ENCODE measurements at places on chromosomes 16 and 17.

- DNase-seq, result peak; percentile 66
These were observed 59.9 kb downstream of the SEC14L1 start for GRCh38 chr17:77200711-77201110.

GRCh38 chr16:66416136-66416535, 11.0 kb upstream of the BEAN1 start:
- DNase-seq, result peak; percentile 2

DNA sequence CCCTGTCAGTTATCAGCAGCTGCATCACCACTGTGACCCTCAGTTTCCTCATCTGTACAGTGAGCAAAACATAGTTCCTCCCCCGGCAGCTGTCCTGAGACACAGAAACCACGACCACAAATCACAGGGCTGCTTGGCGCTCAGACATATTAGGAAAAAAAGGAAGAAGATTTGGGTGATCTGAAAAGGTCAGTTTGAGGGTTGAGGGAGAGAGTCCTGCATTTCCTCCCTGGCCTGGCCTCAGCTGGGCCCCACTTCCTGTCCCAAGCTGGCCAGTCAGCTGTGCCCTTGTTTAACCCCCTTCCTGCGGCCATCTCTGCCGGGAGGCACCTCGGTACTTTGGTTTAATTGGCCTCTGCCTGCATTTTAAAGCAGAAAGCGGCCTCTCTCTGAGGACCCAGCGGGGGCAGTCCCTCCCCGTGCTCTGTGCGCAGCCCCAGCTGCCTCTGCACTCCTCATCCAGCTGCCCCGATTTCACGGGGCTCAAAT, 24.0 kb upstream of the CIBAR2 start:
- peak; percentile 62 for DNase-seq

GRCh38 chr17:80082403-80083135, 18.8 kb upstream of the GAA start:
- DNase-seq, result peak; percentile 85

DNA sequence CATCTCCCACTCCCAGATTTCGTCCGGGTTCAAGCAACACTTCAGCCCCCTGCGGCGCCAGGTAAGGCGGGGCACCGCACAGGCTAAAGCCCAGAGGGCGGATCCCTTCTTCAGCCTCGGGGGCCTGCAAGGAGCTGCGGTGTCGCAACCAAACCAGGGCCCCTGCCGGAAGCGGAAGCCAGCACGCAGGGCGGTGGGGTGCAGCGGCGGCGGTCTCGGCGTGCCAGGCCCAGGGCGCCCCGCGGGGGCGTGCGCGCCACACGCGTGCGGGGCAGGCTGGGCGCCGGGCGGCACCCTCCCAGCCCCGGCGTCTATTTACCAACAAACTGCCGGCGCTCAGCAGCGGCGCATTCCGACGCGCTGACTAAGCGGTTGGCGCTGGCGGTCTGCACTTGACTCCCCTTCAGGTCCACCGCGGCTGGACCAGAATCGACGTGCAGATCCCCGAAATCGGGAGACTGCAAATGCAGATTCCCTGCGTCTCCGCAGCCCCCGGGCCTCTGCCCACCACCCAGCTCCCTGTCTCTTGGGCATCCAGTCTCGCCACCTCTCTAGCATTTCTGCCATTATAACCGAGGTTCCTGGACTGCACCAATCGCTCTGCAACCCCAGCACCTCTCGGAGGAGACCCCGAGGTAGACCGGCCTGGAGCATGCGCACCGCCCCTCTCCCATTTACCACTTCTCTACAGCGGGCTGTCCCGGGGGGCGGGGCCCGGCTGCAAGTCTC, 421 bp upstream of the DLX4 start:
- peak; percentile 61 for DNase-seq

DNA sequence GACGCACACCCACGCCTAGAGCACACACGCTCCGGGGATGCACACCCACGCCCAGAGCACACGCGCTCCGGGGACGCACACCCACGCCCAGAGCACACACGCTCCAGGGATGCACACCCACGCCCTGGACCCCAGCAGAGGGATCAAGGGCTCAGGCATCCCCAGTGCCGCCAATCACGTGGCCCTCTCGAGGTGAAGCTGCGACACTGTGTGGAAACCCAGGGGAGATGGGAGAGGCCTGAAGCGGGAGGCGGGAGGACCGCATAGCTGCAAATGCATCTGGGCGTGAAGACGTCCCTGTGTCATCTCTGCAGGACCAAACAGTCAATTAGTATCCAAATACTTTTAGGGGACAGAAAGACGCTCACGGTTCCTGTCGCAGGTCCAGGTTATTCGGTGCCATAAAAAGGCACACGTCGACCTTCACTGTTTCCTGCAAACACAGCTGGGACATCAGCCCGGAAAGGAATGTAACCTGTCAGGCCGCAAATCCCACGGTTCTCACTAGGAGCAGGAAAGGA, 56.4 kb downstream of the TBC1D16 start:
- peak; percentile 26 for DNase-seq

DNA sequence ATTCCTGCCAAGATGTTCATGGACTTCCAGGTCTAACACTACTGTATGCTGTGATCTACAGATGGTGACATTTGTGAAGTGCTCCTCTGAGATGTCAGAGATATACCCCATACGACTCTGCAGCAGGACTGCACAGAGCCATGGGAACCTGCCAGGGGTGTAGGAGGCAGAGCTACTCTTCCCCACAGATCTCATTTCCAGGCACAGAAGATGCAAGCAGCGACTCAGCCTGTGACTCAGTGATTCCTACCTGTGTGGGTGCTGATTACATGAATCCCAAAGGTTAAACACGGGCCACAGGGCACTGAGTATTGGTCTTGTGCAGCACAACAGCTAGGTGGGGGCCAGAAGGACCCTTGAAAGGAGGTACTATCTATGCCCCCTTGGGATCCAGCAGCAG, 137.0 kb upstream of the SOX9 start:
- DNase-seq, result no peak

- peak; percentile 7 for DNase-seq
These were observed 8.8 kb upstream of the DNASE1 start for GRCh38 chr16:3645504-3646347.

- no peak for DNase-seq
These were observed 19.8 kb downstream of the ADAT1 start for GRCh38 chr16:75603241-75603640.
